ENCODE measurements at places on chromosomes 3 and 15. TPM values are rescaled to one million over a fixed set of nuclear protein-coding genes. Genes with fewer than 3 reads are reported as not detected.

Gene PPP4R2
- 94.3 TPM for total RNA-seq

Gene BLM
- total RNA-seq, result 13.6 TPM

Gene C3orf33
- 15.9 TPM for total RNA-seq

Gene SRGAP3
- total RNA-seq, result 106 TPM

Gene AGBL1
- 3.0 TPM for total RNA-seq

Gene ATP13A4
- total RNA-seq, result 30.7 TPM

Gene MUSTN1
- not detected for total RNA-seq

Gene TMEM207
- total RNA-seq, result not detected

Gene RUVBL1
- total RNA-seq, result 53.3 TPM

Gene SHC4
- 10.1 TPM for total RNA-seq
